Lung microvascular endothelial cell (primary cell): ENCODE measurements at places on chromosomes 6 and 20. TPM values are rescaled to one million over a fixed set of nuclear protein-coding genes. Genes with fewer than 3 reads are reported as not detected.

DNA sequence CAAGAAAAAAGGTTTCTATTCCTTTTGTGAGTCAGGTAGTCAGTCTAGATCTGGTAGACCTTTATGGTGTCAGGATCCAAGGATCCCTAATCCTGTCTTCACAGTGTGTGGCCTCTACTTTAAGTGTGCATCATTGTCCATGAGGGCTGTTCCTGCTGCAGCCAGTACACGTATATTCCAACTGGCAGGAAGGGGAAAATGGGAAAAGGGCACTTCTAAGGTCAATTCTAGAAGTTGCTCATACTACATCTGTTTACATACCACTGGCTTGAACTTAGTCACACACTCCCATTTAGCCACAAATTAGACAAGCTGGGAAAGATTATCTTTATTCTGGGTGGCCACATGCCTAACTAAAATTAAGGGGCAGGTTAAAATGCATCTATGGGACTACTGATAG, 9.7 kb upstream of the MMS22L start:
- no peak for DNase-seq

DNA sequence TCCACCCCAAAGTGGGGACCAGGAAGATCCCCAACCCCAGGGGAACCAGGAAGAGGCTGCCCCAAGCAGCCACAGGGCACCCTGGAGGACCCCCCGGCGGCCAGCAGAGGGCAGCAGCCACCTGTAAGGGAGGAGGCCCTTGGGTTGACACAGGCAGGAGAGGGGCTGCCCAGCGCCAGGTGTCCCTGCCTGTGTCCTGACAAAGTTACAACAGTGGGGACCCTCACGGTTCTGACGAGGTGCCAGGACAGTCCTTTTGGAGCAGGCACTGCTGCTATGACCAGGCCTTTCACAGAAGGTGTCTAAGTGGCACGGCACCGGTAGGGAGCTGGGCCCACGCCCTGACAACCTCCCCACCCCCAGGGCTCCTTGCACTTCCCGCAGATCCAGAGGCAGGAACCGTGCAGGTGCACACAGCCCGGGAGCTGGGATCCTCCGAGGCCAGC, 176.7 kb downstream of the BMP7 start:
- peak; percentile 42 for DNase-seq

- DNase-seq: no peak
Observed at GRCh38 chr20:53302695-53303412, 290.8 kb downstream of the ZNF217 start.

GRCh38 chr6:74631564-74631963, 574.3 kb downstream of the COL12A1 start:
- DNase-seq: no peak

DNA sequence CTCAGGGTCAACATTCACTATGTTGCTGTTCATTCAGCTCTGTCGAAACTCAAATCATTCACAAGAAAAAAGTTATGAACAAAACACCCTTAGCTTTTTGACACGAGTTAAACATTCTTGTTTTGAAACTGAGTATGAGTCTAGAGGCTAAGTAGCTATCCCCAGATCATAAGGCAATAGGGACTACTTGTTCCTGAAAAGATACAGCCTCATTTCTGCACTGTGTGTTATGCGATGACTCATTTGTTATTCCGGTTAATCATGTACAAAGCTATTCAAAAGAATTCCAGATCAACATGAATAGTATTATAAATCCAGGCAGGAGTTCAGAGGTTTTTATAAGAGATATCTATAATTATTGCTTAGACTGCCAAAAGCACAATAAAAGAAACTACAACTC, 908.0 kb downstream of the QKI start:
- peak; percentile 80 for DNase-seq

- no peak for DNase-seq
Observed at GRCh38 chr20:58598211-58599015, 52.7 kb upstream of the STX16 start.

DNA sequence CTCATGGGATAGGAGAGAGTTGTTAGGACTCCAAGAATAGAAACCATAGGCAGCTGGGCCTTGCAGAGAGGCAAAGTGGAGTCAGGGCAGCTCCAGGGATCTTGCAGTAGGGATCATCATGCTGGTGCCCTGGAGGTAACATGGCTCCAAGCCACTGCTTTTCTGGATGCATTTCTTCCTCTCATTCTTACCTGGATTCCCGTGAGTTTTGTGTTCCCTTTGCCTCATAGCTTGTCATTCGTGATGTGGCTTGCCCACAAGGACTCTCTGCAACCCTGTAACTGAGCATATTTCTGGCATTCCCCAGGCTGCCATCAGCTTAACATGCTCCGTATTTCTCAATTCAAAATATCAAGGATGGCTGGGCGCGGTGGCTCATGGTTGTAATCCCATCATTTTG, 5.3 kb downstream of the NHLRC1 start:
- no peak for DNase-seq

DNA sequence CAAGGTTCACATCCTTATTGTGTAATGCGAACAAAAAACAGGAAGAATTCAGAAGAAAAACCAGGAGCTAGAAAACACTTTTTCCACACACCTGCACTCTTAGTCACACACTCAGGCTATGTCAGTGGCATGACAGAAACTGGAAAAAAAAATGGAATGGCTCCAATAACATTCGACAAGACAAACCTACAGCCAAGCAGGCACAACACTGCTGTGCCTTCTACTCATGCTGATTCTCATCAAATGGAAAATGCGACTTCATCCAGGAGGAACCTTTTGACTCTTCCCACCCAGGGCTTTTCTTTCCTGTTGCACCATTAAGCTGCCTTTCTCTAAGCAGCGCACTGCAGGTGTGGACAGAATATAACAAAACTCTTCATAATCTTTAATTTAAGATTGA, 163.2 kb upstream of the BTBD3 start:
- DNase-seq: peak; percentile 15

- no peak for DNase-seq
Observed at GRCh38 chr6:96786336-96786735, 50.9 kb downstream of the GPR63 start.

DNA sequence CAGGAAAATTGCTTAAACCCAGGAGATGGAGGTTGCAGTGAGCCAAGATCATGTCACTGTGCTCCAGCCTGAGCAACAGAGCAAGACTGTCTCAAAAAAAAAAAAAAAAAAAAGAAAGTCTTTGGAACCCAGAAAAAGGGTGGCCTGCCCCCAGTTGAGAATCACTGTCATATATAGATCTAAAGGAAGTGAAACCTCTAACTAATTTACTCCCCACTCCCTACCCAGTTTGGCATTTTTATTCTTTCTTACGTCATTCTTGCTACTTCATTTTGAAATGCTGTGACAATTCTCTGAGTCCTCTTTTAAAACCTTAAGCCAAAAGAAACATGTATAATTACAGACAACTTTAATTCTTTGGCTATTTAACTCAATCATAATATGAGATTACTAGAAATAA, 254.8 kb downstream of the CDC5L start:
- no peak for DNase-seq

DNA sequence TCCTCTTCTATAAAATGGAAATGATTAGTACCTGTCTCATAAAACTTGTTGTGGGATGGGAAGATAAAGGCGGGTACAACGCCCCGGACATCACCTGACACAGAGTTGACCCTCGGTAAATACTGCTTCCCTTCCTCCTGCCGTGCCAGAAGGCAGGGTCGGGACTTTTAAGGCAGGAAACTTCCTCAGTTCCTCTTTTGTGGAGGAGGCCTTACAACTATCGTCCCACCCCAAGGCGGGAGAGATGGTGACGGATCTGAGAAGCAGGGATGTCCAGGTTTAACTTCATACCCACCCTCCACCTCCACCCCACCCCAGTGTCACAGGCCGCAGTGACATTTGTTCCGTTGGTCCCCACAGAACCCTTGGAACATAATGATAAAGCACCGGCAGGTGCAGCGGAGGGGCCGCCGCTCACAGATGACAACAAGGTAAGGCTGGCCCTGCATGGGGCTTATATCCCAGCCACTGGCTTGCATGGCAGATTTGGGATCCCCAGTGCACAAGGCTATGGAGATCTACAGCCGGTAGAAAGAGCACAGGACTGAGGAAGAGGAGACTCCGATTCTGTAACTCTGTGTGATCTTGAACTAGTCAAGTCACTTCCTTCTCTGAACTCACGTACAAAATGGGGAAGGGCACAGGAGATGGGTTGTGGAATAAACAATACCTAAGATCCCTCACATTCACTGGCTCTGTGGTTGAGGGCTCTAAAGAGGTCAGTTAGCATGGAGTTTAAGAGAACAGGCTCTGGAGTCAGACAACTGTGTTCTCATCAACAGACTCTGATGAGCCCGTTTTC, 764 bp downstream of the DNTTIP1 start:
- DNase-seq: no peak

GRCh38 chr20:47868236-47868635, 83.0 kb upstream of the SULF2 start:
- no peak for DNase-seq

DNA sequence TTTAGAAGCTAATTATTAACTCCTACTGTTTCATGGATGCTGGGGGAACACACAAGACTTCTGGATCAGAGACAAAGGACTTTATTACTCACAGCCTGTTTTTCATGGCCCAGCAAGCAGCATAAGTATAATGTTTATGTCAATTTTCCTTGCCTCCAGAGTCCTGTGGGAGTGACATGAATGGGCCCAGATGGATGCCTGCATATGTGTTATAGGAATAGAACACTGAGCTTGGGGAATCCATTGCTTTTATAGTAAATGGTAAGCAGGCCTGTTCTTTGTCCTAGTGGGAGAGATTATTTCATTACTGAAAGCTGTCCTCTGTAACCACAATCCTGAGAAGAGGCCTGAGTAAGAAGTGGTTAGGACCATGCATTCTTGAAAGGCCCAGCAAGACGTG, 25.6 kb downstream of the BLTP3A start:
- DNase-seq: no peak

GRCh38 chr6:125954735-125955339, 1.7 kb upstream of the HINT3 start:
- no peak for DNase-seq

- DNase-seq: peak; percentile 86
Observed at GRCh38 chr6:158072083-158072721, 90.5 kb downstream of the SYNJ2 start.

- no peak for DNase-seq
Observed at GRCh38 chr20:38307371-38308046, 3.6 kb downstream of the BPI start.

GRCh38 chr6:157994125-157994795, 12.6 kb downstream of the SYNJ2 start:
- no peak for DNase-seq

DNA sequence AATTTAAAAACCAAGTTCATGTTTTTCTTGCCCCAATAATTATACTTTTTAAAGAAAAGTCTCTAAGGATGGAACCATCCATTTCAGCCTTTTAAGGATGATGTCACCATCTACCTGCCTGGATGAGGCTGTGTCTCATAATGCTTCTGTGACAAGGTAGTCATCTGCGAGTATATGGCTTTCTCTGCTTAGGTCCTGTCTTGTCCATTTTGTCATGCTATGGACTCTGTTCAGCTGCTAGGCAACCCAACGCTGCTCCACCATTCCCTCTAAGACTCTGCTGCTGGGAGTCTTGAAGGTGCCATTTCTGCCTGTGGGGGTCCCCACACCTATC, 459.8 kb upstream of the RUNX2 start:
- no peak for DNase-seq

DNA sequence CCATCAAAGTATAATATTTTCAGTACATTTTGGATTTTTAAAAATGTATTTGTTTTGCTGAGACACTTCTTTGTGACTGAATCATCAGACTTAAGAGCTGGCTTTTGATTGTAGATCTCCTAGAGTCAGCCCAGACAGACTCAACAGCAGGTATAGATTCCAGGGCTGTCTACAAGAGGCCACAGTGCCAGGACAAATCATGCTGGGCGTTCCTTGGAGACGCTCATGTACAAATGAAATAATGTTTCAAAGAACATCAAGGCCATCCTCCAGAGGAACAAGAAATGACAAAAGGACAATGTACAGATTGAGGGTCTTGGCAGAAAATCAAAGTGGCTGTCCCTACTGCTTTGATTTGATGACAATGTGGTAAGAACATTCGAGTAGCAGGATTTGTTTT, 369.3 kb downstream of the GRIK2 start:
- no peak for DNase-seq

GRCh38 chr6:105272786-105273185, 93.0 kb upstream of the POPDC3 start:
- peak; percentile 17 for DNase-seq

Gene ZNF391
- 0.20 and 0.22 TPM in 2 replicates for total RNA-seq

Gene SLC35F1
- total RNA-seq: not detected in 2 replicates

Gene CLPSL2
- total RNA-seq: not detected in 2 replicates

Gene DLL1
- 3.0 and 3.9 TPM in 2 replicates for total RNA-seq

Gene AIF1
- total RNA-seq: not detected in 2 replicates

Gene PFDN6
- total RNA-seq: 30.3 and 34.1 TPM in 2 replicates

Gene SLC22A3
- under 0.01 TPM in 1 of 2 replicates, not detected in the other for total RNA-seq

Gene CHRNA4
- total RNA-seq: 0.20 TPM in 1 of 2 replicates, not detected in the other
